ENCODE measurements at places on chromosomes 4 and X. TPM values are rescaled to one million over a fixed set of nuclear protein-coding genes. Genes with fewer than 3 reads are reported as not detected.

Gene NXF3
- total RNA-seq = not detected

DNA sequence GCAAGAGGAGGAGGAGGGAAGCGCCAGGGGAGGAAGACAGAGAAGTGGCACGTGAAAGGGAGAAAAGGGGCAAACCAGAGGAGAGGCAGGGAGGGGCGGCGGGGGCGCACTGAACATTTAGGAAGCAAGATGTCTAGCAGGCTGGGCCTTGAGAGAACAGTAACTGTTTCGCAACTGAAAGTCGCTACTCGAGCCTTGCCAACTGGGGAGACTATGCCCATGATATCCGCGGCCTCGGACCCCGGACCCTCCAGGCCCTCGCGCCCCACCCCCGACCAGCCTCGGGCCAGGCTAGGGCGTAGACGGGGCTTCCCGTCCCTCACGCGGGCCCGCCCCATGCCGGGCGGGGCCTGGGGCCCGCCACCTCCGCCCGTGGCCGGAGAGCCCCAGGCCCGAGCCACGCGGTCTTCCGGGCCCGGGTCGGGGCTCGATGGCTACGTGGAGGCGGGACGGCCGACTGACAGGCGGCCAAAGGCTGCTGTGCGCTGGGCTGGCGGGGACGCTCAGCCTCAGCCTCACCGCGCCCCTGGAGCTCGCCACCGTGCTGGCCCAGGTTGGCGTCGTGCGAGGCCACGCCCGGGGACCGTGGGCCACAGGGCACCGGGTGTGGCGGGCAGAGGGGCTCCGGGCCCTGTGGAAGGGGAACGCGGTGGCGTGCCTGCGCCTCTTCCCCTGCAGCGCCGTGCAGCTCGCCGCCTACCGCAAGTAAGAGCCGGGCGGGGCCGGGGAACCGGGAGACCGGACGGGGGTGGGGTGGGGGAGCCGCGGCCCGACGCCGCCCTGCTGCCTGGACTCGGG is at the start of gene SLC25A43:
TSS of gene SLC25A43 (plus strand) at position 363 of the 798 bp plus-strand sequence. CDS start at position 431, 68 bp downstream.
- peak; percentile 28 for DNase-seq
- no peaks in the 10 kb centered on the region for H3K4me1 ChIP-seq
- H3K4me3 ChIP-seq = peak within 1 kb of the TSS; percentile 74
- H3K36me3 ChIP-seq = no peaks in the 10 kb centered on the region

- H3K27me3 ChIP-seq = no peaks in the 10 kb centered on the region
- no peak overlapping the region for H3K27ac ChIP-seq
Measured at GRCh38 chr4:11421116-11421515, 7.6 kb downstream of the HS3ST1 start.

DNA sequence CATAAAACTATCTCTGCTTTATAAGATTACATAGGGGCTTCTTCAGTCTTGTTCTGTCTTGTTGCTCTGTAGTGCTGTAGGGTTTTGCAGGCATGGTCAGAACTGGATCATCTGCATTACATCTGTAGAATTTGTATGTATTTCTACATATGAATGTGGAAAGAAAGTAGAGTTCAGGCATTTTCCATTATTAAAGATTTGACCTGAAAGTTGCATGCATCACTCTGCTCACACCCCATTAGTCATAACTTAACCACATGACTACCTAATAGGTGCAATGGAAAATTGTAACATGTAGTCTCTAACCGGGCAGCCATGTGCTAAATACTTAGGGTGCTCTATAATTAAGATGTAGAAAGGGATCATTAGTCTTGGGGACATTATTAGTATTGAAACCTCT is 45.7 kb upstream of the AGA start:
- no peaks in the 10 kb centered on the region for H3K27me3 ChIP-seq
- H3K36me3 ChIP-seq = no peaks in the 10 kb centered on the region
- H3K4me3 ChIP-seq = no peak overlapping the region
- no peak overlapping the region for H3K27ac ChIP-seq
- DNase-seq = no peak

Gene PF4V1
- total RNA-seq = not detected

- H3K36me3 ChIP-seq = no peaks in the 10 kb centered on the region
- no peak for DNase-seq
- no peaks in the 10 kb centered on the region for H3K4me1 ChIP-seq
Measured at GRCh38 chr4:109053257-109053656, 249.2 kb downstream of the COL25A1 start.

GRCh38 chrX:114508756-114509155 is 75.1 kb upstream of the HTR2C start:
- DNase-seq = no peak
- no peaks in the 10 kb centered on the region for H3K27me3 ChIP-seq
- no peak overlapping the region for H3K4me3 ChIP-seq
- no peaks in the 10 kb centered on the region for H3K4me1 ChIP-seq
- no peak overlapping the region for H3K27ac ChIP-seq

- no peaks in the 10 kb centered on the region for H3K4me1 ChIP-seq
- H3K27ac ChIP-seq = no peak overlapping the region
Measured at GRCh38 chr4:171928336-171928735, 115.1 kb downstream of the GALNTL6 start.

DNA sequence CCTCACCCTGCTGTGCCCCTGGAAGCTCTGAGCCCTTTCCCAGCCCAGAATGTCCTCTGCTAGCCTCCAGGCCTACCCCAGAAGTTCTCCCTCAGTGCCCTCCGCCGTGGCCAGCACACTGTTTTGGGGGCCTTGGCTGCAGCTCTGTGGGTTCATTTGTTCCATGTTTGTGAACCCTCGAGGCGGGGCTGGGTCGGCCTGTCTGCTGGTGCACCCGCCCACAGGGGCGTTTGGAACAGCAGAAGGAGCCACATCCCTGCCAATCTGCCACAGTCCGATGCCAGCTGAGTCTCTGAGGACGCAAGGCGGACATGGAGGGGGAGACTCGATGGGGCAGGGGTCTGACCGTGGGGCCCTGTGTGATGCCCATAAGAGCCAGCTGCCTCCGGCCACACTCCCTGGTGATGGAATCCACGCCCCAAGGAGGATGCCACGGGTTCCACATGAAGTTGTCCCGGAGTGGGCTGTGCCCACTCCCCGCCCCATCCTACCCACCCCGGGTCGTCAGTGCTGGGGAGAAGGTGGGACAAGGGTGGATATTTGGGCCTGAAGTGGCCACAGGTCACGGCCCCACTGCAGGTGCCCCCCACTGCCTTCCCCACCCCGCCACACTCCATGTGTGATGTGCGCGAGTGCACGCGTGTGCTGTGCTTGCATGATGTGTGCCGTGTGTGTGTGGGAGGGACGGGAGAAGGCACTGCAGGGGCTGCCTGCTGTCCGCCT is 7.1 kb downstream of the ATP5ME start:
- no peak for DNase-seq
- no peaks in the 10 kb centered on the region for H3K4me1 ChIP-seq
- no peak overlapping the region for H3K27ac ChIP-seq

DNA sequence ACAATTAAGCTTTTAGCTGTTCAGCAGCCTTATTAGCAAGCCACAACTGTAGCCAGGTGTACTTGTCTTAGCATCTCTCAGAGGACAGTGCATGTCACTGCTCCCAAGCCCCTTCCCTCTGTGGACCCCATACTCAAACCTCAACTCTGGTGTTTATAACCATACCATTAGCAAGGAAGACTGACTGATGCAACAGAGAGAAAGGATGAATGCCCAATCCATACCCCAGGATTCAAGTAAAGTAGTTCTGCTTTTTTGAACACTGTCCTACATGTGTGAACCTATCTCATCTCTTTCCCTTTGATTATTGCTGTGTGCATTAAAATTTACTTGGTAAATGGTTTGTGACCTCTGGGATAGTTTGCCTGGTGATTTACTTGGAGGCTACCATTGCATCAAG is 22.8 kb upstream of the CYBB start:
- H3K36me3 ChIP-seq = no peaks in the 10 kb centered on the region
- no peaks in the 10 kb centered on the region for H3K27me3 ChIP-seq
- no peaks in the 10 kb centered on the region for H3K4me1 ChIP-seq
- H3K27ac ChIP-seq = no peak overlapping the region
- no peak overlapping the region for H3K4me3 ChIP-seq

- H3K27me3 ChIP-seq = no peaks in the 10 kb centered on the region
- no peaks in the 10 kb centered on the region for H3K4me1 ChIP-seq
- DNase-seq = no peak
- H3K27ac ChIP-seq = no peak overlapping the region
- no peak overlapping the region for H3K4me3 ChIP-seq
Measured at GRCh38 chr4:35164063-35164462, 1080.3 kb downstream of the ARAP2 start.

DNA sequence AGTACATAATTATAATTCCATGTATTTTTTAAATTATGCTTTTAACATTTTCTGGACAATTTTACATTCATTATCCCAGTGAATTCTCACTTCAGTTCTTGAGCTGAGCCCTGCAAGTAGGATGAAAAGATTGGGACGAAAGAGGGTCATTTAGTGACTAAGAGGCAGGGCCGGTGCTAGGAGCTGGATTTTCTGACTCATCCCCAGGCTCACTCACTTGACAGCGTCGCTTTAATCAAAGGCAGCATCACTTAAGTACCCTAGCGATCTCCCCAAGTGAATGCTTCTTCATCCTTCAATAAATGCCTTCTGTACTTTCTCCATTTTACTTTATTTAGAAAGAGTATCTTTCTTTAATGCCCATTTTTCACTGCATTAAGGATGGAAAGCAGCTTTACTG is 263.6 kb downstream of the HS3ST1 start:
- no peaks in the 10 kb centered on the region for H3K4me1 ChIP-seq
- H3K27me3 ChIP-seq = no peaks in the 10 kb centered on the region
- no peak for DNase-seq
- H3K36me3 ChIP-seq = no peaks in the 10 kb centered on the region

GRCh38 chr4:139606579-139607501 is 50.8 kb upstream of the SETD7 start:
- no peak overlapping the region for H3K4me3 ChIP-seq
- no peak overlapping the region for H3K27ac ChIP-seq
- H3K36me3 ChIP-seq = no peaks in the 10 kb centered on the region
- H3K4me1 ChIP-seq = no peaks in the 10 kb centered on the region
- DNase-seq = no peak

DNA sequence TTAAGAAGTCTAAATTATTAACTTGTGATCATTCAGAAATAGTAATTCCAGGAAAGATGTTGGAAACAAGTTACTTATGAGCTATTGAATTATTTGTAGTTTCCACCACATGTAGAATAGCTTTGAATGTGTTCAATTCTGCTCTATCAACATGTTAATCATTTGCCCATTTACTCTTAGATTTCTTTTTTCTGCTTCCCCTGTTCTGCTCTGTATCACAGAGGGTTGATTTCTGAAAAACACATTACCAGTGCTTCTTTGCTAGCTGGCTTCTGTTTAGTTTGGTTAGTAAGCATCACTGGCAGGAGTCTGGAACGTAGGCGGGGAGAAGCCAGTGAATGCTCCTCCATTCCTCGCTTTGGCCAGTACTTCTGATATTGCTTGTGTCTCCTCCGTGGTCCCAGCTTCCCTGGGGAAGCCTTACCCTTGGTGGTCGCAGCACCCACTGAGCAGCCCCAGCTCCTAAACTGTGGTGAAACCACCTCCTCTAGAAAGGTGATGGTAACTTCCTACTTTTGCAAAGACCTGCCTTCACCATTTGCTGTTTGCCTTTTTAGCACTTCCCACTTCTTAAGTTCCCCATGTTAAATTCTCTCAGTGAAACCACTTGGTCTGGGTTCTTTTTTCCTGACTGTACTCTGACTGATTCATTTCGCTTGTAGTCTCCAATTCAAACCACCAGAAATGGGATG is 40.3 kb upstream of the GALNT7 start:
- no peaks in the 10 kb centered on the region for H3K4me1 ChIP-seq
- no peaks in the 10 kb centered on the region for H3K27me3 ChIP-seq

DNA sequence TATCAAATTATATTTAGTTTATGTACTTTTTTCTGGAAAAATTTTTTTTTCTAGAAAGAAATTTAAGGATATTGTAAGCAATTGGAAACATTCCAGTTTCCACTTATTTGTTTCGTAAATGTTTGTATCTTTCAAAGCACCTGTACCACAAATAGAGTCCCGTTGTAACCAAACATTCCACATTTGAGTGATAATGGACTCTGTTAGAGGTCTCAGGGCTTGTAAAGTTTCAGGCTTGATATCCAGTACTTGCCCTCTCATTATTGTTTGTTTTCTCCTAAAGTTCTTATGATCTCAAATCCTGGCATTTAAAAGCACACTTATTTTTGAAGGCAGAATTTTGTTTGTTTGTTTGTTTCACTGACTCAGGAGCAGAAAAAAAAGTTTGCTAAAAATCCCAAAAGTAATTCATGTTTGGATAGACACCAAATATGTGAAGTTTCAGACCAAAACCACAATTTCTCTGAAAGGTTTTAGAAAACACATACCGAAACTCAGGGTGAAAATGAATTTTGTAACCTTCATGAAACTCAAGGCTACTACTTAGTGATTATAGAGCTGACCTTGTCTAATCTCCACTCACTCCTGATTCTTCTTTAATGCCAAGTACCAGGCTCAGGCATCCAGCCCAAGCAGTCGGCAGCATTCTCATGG is 5.7 kb upstream of the TMEM192 start:
- no peaks in the 10 kb centered on the region for H3K27me3 ChIP-seq
- H3K27ac ChIP-seq = no peak overlapping the region
- H3K4me1 ChIP-seq = no peaks in the 10 kb centered on the region
- no peak overlapping the region for H3K4me3 ChIP-seq
- DNase-seq = no peak

DNA sequence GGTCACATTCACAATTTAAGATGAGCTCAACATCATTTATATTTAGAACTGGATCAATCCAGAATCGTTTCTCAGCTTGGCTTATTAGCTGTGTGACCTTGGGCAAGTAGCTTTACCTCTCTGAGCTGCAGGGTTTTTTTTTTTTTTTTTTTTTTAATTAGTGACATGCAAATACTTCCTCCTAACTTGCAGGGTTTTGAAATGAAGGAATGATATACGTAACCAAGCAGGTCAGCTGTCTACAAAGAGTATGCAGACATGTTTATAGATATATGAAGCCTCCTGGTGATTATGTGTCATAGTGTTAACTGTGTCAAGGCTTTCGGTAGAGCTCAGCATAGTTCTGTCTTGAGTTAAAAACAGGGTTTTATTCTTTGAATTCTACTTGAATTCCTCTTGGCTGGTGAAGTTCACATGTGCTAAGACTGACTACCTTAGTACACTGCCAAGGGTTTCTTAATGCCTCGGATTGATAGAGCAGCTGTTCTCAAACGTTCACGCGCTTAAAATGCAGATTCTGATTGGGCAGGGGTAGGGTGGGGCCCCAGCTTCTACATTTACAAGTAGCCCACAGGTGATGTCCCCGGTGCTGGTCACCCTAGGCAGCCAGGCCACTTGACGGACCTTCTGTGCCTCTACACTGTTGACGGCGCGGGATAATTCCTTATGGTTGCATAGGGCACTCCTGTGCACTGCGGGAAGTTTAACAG is 654 bp upstream of the STS start:
- H3K36me3 ChIP-seq = no peaks in the 10 kb centered on the region
- H3K4me1 ChIP-seq = no peaks in the 10 kb centered on the region
- H3K27ac ChIP-seq = peak overlapping the region; percentile 88
- H3K4me3 ChIP-seq = peak overlapping the region; percentile 66
- DNase-seq = no peak

DNA sequence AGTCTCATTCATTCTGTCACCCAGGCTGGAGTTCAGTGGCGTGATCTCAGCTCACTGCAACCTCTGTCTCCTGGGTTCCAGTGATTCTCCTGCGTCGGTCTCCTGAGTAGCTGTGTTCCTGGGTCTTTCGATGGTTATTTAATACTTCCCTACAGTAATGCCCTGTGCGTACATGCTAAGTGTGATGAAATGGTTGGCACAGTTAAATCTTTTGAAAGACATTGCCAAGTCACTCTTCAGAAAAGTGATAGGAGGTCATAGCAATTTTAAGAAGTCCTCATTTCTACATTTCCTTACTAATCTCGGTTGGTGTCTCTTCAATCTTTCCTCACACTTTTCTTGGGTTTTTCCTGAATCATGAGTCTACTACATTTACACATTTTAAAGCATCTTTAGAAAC is 14.4 kb downstream of the HTT-AS start:
- no peak overlapping the region for H3K4me3 ChIP-seq
- no peaks in the 10 kb centered on the region for H3K27me3 ChIP-seq
- DNase-seq = no peak
- no peaks in the 10 kb centered on the region for H3K36me3 ChIP-seq

Gene SEC24D
- total RNA-seq = 70.5 TPM
